Activated CD4-positive, alpha-beta T cell treated with anti-CD3 and anti-CD28 coated beads, Interleukin-2, amount 10 ng/mL, durations not matched to agents 24 days and 14 days (primary cell): ENCODE measurements at places on chromosomes 6 and 20. TPM values are rescaled to one million over a fixed set of nuclear protein-coding genes. Genes with fewer than 3 reads are reported as not detected.

FILIP1 gene
- total RNA-seq, result not detected in 2 replicates

TFAP2C gene
- total RNA-seq, result not detected in 2 replicates

- no peak for DNase-seq
Observed at GRCh38 chr6:154350293-154350692, 6.3 kb downstream of the IPCEF1 start.

DNA sequence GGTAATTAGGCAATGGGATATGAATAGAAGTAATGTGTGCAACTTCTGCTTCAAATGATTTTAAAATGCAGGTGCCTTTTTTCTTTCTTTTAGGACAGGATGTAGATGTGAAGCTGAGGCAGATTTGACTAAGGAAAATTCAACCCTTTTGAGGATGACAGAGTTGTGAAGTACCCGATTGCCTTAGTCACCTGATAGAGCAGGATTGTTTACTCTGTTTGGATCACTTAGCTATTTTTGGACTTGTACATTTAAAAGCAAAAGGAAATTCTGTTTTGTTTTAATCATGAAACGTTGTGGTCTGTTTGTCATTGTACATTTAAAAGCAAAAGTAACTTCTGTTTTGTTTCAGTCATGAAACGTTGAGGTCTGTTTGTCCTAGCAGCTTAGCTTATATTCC, 143.4 kb downstream of the FAM83B start:
- no peak for DNase-seq

GRCh38 chr6:154441995-154442310, 68.5 kb downstream of the CNKSR3 start:
- no peak for DNase-seq

DNA sequence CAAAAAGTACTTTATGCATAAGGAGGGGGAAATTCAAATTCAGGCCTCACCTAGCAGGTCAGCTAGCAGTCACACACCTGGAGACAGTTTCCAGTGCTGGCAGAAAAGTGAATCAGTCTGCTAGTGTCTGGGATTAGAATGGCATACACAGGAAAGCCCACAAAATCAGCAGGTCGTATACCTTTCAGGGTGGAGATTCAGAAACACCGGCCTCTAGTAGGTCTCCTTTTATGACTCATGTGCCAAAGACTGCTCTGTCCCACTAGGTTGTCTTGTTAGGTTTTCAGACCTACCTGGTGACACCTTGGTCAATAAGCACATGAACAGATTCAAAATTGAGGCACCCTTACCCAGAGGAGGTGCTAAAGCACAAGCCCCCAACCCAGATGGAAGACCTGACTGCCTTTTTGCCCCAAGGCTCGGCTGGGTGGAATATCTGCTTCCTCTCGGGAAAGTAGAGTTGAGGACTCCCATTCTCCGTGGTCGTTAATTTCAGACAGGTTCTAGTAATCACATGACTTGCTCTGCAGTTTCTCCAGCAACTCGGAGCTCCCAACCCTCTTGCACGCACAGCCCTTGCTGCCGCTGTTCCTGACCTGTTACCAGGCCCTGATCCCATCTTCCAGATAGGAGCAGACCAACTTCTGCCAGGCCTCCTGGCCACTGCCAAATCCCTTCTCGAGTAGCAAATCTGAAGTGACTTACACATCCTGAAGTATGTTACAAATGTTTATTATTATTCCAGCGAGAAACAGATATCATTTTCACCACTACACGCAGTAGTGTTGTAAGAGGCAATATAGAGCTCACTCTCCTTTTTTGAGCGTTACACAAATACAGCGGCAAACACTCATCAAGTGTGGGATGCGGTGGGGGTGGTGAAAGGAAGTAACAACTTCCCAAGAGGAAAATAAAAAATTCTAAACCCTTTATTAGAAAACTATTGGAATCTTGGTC, 46.6 kb downstream of the AGPAT4 start:
- DNase-seq, result no peak

DNA sequence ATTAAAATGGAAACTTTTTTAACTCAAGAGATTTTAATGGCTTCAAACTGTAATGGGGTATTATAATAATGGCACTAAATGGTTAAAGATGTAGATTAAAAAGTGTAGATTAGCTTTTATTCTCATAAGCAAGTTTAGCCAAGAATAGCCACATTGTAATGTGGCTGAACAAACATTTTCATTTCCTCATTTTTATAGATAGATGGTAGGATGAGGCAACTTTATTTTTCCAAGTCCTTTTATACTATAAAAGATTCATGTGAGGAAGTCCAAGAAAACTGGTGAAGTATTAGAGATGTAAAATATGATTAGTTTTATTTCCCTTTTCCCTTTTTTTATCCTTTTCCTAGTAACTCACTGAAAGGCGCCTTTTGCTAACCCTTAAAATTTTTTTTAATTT, 88.8 kb downstream of the ATRN start:
- DNase-seq, result no peak

GRCh38 chr6:168171673-168172353, 92.8 kb upstream of the FRMD1 start:
- no peak for DNase-seq

GRCh38 chr6:136654086-136654485, 103.9 kb upstream of the MAP7 start:
- peak; percentile 45 for DNase-seq

DNA sequence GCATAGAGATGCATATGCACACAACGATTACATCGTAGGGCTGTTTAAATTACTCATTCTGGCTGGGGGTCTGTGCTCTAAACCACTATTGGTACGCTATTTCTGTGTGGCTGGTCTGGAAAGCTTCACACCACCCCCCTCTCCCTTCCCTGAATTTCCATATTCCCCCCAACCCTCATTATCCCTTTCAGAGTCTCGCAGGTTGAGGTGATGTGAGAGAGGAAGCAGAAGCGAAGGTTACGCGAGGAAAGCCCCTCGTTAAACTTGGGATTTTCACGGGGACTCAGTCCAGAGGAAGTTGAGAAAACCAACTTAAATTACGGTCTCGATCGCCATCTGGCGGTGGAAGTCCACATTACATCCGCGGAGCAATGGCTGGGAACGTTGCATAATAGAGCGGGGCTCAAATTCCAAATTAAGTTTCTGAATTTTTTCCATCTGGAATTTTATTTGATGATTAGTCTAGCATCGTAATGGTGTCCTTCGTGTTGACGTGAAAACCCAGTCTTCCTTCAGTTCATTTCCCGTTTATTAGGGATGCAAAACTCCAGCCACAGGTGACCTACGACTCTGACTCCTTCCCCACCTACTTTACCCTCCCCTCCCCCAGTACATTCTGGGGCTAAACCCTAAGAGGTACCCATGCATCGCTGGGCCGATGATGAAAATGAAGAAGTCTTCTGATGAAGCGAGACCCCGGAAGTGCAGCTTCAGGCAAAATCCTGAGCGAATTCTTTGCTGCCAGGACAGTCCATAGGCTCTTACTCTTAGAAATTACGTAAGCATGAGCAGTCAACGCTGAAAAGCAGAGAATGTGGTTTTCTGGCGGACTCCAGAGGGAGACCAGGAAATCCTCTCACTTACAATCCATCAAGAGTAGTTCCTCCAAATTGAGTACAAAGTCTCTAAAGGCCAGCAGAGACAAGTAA, 19.7 kb downstream of the HLA-DOB start:
- DNase-seq, result peak; percentile 93

DNA sequence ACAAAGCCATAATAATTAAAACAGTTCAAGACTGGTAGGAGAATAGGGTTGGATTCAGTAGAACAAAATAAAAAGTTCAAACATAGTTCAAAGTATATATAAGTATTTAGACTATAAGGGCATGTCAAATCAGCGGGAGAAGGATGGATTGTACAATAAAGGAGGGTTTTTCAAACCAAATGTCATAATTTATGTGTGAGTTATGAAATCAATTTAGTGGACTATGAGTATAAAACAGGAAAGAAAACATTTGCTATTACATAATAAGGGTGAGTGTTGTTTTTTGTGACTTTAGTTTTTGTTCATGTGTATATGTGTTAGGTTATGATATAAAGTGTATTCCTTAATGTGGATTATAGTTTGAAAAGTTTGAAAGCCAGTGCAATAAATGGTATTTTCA, 10.6 kb downstream of the ORC3 start:
- no peak for DNase-seq

DNA sequence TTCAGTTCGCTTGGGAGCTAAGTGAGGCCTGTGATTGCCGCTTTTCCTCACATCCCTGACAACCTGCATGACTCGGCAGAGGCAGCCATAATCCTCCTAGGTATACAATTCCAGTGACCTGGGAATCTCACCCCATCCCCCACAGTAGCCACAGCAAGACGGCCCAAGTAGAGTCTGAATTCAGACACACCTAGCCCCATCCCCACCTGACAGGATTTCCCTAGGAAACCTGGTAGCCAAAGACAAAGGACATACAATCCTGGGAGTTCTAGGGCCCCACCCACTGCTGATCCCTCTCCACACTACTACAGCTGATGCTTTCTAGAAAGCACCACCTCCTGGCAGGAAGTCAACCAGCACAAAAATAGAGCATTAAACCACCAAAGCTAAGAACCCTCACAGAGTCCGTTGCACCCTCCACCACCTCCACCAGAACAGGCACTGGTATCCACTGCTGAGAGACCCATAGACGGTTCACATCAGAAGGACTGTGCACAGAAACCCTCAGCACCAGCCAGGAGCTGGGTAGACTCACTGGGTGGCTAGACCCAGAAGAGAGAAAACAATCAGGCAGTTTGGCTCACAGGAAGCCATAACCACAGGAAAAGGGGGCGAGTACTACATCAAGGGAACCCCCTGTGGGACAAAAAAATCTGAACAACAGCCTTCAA, 17.9 kb upstream of the RUNX2 start:
- peak; percentile 81 for DNase-seq

DNA sequence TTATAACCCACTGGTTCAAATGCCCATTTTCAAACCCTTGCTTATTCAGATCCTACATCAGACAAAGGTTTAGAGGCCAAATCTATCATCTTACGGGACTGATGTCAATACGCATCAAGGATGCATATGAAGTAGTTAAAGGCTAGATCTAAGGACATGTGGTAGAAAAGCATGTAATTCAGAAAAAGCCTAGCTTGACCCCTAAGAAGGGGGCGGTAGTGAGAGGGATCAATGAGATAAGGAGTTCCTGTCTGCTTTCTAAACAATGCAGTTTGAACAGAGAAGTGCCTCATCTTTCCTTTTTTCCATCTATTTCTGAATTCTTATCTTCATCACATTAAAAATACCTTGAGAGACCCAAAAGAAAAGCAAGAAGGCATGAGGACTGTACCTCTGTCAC, 237.7 kb downstream of the ARHGAP18 start:
- no peak for DNase-seq

- no peak for DNase-seq
Observed at GRCh38 chr6:71533939-71534379, 245.3 kb downstream of the OGFRL1 start.

- no peak for DNase-seq
Observed at GRCh38 chr6:169618526-169619490, 83.0 kb downstream of the WDR27 start.
